ENCODE measurements at places on chromosomes 5 and 9.

DNA sequence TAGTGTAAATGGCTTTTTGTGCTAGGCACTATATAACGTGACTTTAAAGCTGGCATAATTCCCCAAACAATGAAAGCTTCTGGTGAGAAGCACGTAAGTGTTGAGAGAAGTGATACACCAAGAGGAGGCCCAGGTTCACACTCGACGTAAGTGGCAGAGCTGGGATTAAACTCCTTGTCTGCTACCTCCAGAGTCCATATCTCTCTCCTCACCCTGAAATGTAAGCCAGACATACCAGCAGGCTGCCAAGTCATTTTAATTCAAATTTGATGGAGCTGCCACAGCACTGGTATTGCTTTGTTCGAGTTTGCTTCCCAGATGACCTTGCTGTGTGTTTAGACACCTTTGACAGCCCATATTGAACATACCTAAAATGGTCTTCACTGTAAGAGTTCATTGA is 319.7 kb downstream of the GLIS3 start:
- DNase-seq: no peak

- DNase-seq: no peak
These were observed 216.4 kb downstream of the CDH10 start for GRCh38 chr5:24428345-24428744.

GRCh38 chr9:36337002-36337401 is 63.1 kb downstream of the RNF38 start:
- no peak for DNase-seq

GRCh38 chr9:129280623-129281271 is 102.7 kb upstream of the IER5L start:
- DNase-seq: no peak

GRCh38 chr5:60961685-60962084 is 16.7 kb downstream of the NDUFAF2 start:
- no peak for DNase-seq

DNA sequence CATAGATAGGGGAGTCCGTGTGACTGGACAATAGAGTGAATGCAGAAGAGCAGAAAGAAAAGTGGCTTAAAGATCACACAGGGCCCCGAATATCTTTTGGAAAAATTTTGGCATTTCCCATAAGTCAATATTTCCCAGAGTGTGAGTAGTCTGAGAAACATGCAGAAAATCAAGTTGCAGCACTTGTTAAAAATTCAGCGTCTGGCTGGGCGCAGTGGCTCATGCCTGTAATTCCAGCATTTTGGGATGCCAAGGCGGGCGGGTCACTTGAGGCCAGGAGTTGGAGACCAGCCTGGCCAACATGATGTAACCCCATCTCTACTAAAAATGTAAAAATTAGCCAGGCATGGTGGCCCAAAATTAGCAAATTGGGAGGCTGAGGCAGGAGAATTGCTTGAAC is 227.0 kb downstream of the DRD1 start:
- DNase-seq: no peak
